ENCODE measurements at places on chromosomes 5 and 9. TPM values are rescaled to one million over a fixed set of nuclear protein-coding genes. Genes with fewer than 3 reads are reported as not detected.

DNA sequence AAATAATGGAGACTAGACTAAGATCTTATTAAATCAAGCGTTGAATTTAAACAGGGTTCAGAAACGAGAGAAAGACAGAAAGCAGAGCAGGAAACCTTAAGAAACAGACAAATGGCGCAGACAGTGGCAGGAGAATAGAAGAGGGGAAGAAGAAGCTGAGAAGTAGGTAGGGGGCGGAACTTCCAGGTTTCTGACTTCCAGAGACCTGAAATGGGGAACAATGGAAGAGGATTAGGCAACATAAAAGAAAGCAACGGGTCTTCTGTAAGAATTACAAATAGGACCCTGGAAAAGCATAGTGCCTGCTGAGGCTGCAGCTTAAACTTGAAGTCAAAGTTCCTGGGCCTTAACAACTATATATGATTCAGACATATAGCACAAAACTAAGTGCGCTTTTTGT lies 101.7 kb downstream of the BNC2 start:
- DNase-seq, result no peak

DNA sequence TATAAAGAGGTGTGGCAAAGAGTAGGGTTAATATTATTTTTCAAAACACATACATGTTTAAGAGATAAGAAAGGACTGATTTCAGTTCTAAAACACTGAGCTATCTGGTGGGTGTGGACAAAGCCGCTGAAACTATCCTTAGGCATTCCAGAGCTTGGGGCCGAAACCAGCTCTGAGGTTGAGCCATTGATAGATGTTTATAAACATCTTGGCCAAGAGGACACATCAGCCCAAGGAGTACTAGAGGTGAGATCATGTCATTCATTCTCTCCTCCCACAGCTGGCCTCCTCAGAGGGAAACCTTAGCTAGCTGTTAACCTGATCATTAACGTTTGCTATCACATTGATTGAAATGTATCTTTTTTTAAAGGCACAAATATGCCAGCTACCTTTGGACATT lies 89.9 kb downstream of the NLN start:
- no peak for DNase-seq

DNA sequence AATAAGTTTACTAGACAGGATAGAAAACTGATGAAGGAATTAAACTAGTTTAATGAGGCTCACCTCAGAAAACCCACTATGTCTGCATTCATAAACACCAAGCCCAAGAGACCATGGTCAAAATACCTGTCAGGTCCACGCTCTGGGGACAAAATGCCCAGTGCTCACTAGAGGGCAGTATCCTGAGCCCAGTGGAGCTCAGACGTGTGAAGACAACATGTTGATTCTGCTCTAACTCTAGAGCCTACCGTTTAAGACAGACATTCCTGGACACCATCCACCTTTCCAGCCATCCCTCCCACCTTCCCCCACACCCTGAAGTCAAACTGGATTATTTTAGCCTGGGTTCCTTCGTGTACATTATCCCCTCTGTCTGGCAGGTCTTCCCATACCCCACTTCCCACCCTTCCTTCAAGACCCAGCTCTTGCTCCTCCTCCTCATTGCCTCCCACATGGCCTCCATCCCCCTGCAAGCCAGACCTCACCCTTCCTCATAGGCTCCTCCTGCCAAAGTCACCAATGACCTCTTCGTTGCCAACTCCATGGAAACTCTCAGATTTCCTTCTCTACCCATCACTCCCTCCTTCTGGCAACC lies 142.3 kb upstream of the FSTL4 start:
- no peak for DNase-seq

- no peak for DNase-seq
Observed at GRCh38 chr9:68721666-68722330, 16.8 kb downstream of the PIP5K1B start.

GRCh38 chr5:124660229-124661093 lies 86.0 kb downstream of the ZNF608 start:
- no peak for DNase-seq

DNA sequence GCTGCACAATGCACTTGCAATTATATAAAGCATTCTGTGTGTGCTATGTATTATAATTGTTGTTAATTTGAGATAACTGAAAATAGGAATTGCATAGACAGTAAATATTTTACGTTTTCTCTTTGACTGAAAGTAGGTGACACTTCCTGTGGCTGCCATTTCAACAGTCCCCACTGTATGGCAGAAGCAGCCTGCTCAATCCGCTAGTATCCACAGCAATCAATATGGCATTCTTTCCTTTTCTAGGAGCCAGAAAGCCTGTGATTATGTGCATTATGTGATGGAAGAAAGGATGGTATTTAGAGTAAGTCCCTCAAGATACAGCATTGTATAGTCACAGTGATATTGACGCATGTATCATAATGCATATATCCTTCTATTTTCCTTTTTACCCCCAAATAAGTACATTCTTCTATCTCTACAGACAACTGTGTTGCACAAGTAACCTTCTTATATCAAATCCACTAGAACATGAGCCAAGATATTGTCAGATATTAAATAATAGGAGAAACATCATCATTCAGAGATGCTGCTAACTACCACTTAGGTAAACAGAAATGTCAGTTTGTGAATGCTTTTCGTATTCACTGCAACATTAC lies 59.7 kb downstream of the CARTPT start:
- no peak for DNase-seq

DNA sequence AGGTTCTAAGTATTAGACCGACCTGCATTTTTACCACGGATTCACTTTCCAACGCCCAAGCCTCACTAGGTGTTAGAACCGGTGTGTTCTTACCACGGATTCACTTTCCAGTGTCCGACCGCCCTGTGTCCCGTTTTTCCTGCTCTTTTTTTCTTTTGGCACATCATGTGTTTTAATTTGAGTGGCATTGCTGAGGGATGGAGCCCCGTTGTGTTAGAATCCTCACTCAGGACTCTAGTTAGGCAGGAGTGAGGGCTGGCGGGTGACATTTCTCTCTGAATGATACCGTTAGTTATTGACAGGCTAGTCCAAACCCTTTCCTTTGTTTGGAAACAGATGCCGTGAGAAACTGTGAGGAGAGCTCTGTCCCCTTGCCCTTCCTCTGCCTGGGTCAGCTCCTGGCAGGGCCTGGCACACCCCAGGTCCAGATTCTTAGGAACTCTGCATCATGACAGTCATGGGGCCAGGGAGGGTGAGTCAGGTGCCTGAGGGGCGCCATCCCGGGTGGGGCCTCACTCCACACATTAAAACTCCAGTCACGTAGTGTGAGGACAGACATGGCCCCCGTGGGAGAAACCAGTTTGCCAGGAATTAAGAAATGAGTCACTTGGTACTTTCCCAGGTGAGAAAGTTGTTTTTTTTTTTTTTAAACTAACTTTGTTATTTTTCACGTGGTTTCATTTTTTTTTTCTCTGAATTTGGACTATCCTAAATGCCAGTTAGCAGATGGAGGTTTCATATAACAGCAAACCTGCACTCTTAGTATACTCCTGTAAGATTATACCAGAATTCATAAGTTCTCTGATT lies 15.8 kb downstream of the EXOC3 start:
- no peak for DNase-seq

DNA sequence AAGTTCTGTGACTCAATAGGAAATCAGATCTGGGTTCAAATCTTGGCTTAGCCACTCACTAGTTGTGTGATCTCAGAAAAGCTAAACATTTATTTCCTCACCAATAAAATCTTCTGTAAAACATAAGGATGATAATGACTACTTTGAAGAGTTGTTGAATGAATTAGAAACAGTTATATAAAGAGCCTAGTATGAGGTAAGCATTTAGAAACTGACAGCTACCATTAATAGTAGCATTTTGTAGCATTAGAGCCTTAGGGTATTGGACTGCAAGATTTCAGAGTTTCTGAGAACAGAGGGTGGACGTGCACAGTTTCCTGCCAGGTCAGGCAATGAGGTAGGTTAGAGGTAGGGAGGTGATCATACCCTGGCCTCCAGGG lies 293.2 kb downstream of the CWC27 start:
- DNase-seq, result no peak

RBM22 gene
- 94.0 TPM for total RNA-seq

DNA sequence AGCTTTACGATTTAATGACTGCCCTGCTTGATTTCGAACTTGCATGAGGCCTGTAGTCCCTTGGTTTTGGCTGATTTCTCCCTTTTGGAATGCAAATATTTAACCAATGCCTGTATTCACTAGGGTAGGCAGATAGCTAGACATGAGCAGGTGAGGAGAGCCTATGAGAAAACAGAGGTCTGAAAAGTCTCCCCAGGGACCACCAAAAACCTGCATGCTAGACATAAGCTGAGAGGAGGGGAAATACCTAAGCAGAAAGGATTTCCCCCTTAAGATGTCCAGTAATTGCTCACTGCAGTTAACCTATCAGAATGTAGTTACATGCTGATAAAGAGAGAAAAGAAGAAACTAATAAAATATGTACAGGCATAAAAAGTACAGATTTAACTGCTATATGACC lies 667.4 kb upstream of the SEMA6A start:
- no peak for DNase-seq

- no peak for DNase-seq
Observed at GRCh38 chr5:61263072-61263471, 69.0 kb upstream of the ZSWIM6 start.

- DNase-seq, result no peak
Observed at GRCh38 chr9:34343090-34343489, 13.7 kb downstream of the NUDT2 start.

GNA14 gene
- not detected for total RNA-seq

DNA sequence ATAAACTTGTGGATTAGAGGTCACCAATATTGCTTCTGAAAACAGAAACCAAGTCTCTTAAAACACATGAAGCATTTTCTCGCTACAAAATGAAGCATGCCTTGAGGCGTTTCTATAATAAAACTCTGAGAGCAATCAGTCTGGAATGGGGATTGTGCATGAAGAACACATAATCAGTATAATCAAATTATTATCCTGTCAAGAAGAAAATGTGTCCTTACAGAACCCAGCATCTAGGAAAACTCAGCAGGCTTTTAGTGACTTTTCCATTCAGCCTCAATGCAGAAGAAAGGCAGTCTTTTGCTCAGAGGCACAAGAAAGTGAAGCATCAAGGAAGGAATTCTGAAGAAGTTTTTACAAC lies 121.9 kb downstream of the CDH18 start:
- no peak for DNase-seq

DNA sequence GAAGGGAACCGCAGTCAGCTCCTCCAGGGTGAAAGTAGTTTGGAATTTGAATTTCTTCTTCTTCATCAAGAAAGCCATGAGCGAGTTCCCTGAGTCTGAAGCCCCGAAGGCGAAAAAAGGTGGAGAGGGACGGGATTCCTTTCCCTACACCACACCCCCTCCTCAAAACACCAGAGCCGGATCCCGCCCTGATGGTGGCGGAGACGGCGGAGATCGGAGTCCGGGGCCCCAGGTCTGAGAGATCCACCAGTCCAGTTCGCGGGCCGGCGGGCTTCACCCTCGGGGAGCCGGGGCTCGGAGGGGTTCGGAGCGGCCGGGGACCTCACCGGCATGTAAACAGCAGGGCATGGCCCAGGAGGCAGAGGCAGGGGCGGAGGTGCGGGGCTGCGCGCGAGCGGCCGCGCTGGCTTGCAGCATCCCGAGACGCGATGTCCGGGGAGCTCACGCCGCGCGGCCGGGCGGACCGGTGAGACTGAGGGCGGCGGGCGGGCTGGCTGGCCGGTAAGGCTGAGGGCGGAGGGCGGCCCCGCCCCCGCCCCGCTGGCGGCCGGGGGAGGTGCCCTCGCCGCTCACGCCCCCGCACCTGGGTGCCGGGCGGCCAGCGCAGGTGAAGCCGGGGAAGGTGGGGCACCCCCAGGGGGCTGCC lies 606 bp downstream of the EEIG1 start:
- DNase-seq, result peak; percentile 42

DNA sequence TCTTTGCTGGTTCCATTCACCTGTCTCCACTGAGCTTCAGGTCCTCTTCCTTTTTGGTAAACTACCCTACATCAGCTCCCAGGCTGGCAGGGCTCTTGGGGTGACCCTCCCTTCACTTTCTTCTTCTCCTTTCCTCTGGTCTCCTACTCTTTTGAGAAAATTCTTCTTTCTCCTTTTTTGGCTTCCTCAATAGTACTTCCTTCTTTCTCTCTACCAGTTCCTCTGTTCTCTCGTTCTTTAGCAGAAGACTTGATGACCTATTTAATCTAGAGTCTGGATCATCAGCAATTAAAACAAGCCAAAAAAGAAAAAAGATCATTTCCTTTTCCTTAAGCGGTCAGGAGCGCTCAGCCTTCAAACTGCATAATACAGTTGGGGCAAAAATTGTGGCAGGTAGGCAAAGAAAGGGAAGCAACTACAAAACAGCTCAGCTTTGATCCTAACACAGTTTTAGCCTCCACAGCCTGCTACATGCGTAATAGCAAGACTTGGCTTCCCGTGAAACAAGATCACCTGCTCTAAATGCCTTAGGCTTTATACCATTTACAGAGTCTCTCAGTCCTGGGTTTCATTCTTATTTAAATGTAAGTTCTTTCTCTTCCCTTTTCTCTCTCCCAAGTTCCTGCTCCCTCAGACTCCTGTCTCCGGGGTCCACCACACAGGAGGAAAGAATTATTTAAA lies 14.0 kb upstream of the GSN start:
- DNase-seq, result no peak

DNA sequence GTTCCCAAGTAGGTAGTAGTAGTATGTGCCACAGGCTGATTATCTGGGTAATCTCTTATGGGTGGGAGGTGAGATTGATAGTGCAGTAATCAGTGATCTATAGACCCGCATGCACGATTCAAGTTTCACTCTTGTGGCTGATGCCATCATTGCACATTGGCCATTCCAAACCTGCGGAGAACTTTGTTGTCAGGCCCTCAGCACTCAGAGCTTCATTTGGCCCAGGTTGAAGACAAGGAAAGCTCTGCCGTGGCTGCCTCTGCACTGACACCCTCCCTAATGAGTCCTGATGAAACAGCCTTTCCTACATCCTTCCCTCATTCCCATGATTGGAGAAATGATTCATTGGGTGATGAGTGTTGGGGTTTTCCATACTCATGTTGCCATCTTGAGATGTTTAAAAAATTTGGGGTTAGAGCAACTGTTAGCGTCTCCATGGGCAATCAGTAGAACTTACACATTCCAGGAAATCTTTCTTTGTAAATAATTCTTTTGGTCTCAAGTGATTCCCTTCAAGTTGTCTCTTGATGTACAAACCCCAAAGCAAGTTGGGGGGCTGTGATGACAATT lies 22.9 kb downstream of the PROP1 start:
- DNase-seq, result no peak

GRCh38 chr5:65338606-65339151 lies 143.0 kb downstream of the ADAMTS6 start:
- DNase-seq, result no peak

KCNT1 gene
- 0.07 TPM for total RNA-seq

GRCh38 chr5:108541836-108542235 lies 159.9 kb upstream of the FBXL17 start:
- DNase-seq, result no peak

GTF2H2 gene
- total RNA-seq, result 22.4 TPM

LCP2 gene
- total RNA-seq, result 394 TPM

- DNase-seq, result peak; percentile 90
Observed at GRCh38 chr9:129868872-129869486, 33.7 kb downstream of the USP20 start.

GRCh38 chr5:135445306-135445985 lies 1.7 kb downstream of the DCANP1 start:
- no peak for DNase-seq

GRCh38 chr5:113223315-113223714 lies 211.5 kb downstream of the TSSK1B start:
- no peak for DNase-seq
